ENCODE measurements at places on chromosomes 6 and 20. TPM values are rescaled to one million over a fixed set of nuclear protein-coding genes. Genes with fewer than 3 reads are reported as not detected.

GRCh38 chr6:48369100-48369499, 258.1 kb upstream of the PTCHD4 start:
- DNase-seq, result no peak

DNA sequence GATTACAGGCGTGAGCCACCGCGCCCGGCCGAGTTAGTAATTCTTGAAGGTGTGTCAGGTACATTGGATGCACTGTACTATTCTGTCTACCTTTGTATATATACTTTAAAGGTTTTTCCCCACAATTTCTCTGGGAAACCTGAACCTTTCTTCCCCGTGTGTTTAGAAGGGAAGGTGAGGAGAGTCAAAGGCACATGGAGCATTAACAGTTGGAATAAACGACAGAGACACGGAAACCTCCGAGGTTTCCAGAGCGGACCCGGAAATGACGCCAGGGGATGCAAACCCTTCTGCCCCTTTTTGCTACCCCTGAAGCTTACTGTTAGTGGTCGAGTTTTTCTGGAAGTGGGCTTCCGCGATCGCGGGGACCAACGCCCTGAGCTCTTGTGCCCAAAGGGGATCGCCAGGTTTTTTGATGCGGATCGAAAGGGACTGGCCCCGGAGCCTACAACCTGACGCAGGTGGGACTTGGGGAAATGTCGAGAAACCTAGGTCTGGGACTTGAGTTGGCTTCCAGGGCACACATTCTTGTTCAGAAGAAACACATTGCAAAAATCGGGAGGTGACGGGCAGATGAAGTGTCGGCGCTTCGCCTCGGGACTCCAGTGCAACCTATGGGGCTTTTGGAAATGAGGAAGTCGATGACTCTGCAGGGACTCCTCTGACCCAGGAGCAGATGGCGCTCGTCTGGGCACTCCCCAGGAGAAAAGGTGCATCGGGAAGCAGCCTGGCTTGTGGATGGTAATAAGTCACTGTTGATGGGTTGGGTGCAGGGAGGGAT, 218.2 kb downstream of the OR2B2 start:
- no peak for DNase-seq

The RAB5IF gene
- 56.5 TPM for total RNA-seq

The ADTRP gene
- total RNA-seq, result 0.33 TPM

DNA sequence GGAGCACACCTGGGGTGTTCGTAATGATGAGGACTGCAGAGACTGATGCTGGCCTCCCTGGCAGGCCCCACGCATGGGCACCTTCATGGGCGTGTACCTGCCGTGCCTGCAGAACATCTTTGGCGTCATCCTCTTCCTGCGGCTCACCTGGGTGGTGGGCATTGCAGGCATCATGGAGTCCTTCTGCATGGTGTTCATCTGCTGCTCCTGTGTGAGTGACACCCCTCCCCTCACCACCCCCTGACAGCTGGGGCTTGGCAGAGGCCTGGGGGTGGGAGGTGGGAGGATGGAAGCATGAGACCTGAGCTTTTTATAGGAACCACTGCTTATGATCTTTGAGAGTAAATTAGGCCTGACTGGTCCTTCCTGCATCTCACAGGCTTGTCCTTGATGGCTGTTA, 6.7 kb downstream of the SLC12A5 start:
- DNase-seq, result no peak

DNA sequence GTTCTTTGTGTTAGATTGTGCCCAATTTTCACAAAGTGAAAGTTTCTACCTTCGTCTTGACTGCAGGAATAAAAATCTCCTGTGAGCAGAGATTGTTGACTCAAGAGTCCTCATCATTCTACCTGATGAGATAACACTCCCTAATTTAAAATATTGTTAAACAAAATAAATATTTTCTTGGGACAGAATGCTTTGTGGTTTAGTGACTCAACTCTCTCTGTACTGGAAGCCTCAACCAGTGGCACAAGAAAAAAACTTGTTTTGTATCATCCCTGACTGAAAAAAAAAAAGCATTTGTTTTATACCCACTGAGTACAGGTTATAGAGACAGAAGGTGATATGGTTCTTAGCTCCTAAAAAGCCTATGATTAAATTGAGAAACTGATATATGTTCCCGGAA, 78.9 kb downstream of the CRYBG1 start:
- no peak for DNase-seq

The BPI gene
- total RNA-seq, result not detected

GRCh38 chr20:59214073-59214472, 50.5 kb downstream of the ZNF831 start:
- DNase-seq, result no peak

The XKR7 gene
- total RNA-seq, result not detected

GRCh38 chr6:156822747-156823206, 45.6 kb downstream of the ARID1B start:
- no peak for DNase-seq

DNA sequence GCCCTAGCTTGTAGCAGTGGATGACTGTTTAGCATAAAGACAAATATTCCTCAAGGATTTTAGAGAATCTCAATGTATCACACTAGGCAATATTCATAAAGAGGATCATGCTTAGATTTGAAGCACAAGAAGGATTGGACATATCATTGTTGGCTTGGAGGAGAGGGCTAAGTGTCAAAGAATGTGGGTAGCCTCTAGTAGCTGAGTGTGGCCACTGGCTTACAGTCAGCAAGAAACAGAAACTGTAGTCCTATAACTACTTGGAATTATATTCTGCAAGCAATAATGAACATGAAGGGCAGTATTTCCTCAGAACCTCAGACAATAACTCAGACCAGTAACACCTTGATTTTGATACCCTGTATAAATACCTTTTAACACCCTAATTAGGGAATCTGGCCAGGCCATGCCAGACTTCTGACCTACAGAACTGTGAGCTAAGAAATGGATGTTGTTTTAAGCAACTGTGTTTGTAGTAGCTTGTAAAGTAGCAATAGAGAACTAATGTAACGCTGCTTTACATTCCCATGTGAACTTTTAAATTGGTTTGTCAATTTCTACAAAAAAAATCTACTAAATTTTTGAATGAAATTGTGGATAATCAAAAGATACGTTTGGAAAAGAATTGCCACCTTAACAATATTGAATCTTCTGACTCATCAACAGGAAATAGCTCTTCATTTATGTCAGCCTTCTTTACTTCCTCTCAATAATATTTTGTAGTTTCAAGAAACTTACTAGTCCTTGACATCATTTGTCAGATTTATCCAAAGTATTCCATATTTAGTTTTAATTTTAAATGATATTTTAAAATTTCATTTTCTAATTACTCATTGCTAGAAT, 65.2 kb upstream of the RSPO3 start:
- DNase-seq, result no peak

- no peak for DNase-seq
These were observed 48.2 kb downstream of the STX7 start for GRCh38 chr6:132464538-132465256.

DNA sequence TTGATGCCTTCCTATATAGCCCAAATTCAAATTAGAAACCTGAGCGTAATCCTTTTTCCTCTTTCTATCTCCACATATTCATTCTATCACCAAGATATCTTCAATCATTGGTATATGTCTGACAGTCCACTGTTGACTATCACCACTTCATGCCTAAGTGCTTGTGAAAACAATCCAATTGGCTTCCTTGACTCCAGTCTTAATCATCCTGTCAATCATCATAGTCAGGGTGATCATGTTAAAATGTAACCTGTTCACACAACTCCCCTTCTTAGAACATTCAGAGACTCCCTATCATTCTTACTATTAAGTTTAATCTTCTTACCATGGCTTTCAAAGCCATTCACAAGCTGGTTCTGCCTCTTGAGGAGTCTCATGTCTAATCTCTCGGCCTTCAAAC, 616.7 kb downstream of the PHF3 start:
- DNase-seq, result no peak

- peak; percentile 69 for DNase-seq
These were observed at the start of gene SIRPA for GRCh38 chr20:1894951-1895673. Gene SIRPA (plus strand): TSS chr20:1895407. CDS start chr20:1895448, 41 bp downstream.

DNA sequence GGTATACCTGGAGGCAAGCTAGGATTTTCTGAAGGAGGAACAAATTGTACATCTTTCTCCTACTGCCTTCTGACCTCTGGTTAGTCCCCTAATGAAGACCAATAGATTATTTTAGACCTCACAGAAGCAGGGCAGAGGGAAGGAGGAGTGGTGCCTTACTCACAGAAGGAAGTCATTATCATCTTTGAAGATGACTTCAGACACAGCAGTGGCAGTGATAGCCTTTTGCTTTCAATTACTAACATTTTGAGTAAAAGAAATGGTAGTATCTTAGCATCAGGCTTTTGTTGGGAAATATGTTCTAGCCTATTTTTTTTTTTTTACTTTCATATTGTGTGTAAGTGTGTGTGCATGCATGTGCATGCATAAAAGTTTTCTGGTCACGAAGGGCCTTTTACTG, 164.2 kb upstream of the PLN start:
- DNase-seq, result no peak

DNA sequence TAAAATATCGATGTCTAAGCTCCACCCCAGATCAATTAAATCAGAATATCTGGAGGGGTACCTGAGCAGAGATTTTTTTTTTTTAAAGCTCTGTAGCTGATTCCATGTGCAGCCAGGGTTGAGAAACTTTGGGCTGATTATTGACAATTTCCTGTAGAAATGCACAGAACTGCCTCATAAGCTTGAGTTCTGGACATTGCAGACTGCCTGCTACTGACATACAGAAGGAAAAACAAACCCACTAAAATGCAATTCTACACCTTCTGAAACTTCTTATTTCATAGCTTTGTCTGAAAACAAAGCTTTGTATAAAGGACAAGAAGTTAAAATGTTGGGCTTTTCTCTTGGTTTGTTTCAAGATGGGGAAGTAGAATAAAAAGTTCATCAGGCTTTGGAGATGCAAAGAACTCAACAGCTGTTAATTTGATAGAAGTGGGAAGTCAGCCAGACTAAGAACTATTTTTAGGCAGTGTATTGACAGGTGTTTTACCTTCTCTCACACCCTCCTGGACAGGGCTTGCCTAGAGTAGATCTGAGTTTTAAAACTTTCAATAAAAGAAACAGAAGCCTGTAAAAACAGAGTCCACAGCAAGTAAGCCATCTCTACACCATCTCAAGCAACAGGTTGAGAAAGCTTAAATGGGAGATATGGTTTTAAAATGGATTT, 147.7 kb downstream of the KCNQ5 start:
- no peak for DNase-seq

The ZBP1 gene
- not detected for total RNA-seq

DNA sequence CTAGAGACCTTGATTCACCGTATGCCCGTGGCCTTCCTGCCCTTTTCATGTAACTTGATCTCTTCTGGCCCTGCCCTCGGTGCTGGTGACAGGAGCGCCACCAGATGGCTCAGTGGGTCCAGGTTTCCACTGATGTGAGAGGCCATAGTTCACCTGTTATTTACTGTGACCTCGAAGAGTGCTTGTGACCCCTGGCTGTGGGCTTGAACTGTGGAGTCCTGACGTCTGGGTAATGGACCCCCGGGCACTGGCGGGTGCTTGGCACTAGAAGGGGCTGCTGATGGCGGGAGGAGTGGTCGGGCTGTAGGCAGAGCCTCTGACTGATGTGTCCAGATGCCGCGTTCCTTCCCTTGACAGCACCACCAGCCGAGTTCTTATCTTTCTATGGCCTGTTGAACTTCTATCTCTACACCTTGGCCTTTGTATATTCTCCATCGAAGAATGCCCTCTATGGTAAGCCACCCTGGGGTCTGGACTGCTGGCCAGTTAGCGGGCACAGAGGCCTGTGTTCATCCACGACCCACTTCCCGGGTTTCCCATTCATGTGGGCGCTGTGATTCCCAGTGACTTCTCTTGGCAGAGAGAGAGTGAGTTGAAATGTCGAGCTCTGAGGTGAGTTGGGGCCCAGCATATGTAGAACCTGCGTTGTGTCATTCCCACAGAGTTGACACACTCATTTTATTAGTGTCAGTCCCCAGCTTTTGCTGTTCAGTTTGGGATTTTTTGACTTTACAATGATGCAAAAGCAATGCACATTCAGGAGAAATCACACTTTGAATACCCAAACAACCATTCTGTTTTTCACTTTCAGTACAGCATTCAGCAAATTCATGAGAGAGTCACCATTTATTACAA, 14.9 kb downstream of the DYNLT1 start:
- no peak for DNase-seq

DNA sequence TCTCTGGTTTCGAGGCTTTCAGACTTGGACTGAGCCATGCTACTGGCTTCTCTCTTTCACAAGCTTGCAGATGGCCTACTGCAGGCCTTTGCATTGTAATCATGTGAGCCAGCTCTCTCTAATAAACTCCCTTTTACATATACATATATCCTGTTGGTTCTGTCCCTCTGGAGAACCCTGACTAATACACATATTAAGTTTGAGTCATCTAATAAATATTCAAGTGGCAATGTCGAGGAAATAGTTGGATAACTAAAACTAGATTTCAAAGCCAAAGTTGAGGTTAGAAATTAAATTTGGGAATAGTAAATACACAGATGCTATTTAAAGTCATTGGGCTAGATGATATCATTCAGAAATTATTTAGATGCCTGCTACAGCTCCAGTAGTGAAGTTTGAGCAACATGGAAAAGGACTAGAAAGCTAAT, 1343.4 kb downstream of the GRIK2 start:
- no peak for DNase-seq

- no peak for DNase-seq
These were observed 822 bp downstream of the RAB22A start for GRCh38 chr20:58310291-58310782.

DNA sequence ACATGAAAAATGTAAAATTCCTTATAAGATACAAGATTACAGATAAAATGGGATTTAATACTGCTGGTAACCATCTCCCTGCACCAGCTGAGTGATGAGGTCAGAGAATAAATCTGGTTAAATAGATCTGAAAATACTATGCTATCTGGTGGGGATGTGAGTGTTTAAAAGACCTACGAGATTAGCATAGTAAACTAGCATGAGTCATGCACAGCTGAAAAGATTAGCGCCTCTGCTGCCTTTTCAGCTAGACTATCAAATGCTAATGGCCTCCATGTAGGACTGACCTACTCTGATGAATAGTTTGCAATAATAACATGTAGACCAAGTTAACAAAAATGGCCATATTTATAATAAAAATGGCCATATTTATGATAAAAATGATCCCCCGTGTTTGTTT, 553.3 kb downstream of the C6orf118 start:
- DNase-seq, result no peak

GRCh38 chr6:96110878-96111277, 95.1 kb downstream of the FUT9 start:
- no peak for DNase-seq

DNA sequence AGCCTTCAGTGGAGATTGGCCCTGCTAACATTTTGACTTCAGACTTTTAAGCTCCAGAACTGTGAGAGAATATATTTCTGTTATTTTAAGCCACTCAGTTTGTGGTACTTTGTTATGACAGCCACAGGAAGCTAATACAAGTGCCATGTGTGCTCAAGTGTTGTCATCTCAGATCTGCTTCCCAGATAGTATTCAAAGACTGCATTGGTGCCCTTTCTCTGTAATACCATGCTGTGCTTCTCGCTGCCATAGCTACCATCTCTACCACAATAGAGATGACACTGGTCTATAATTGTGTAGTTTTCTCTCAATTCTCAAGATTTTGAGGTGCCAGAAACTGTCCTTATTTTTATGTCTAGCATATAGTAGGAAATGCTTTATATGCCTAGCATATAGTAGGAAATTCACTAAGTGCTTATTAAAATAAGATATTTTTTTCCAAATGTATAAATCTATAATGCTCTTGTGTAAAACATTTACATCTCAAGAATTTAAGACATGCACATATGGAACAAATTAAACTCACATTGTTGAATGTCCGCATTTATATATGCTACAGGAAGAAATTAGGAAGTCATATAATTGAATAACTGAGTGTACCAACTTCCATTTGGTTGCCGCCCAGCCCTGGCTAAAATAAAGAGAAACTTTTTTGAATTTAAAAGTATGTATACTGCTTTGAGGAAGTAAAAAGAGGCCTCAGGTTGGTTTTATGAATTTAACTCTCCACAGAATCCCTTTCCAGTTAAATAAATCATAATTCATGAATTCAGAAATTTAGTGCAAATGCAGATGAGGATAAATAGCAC, 77.6 kb downstream of the TPBG start:
- no peak for DNase-seq
